Stimulated activated CD8-positive, alpha-beta memory T cell treated with anti-CD3 and anti-CD28 coated beads, Interleukin-4, amount 100 ng/mL, for 1 hour (primary cell): ENCODE measurements at places on chromosomes 13 and 19.

GRCh38 chr13:91154558-91155353, 192.7 kb upstream of the MIR17HG start:
- DNase-seq: no peak

GRCh38 chr13:94710065-94710781, 2.1 kb downstream of the SOX21 start:
- no peak for DNase-seq

DNA sequence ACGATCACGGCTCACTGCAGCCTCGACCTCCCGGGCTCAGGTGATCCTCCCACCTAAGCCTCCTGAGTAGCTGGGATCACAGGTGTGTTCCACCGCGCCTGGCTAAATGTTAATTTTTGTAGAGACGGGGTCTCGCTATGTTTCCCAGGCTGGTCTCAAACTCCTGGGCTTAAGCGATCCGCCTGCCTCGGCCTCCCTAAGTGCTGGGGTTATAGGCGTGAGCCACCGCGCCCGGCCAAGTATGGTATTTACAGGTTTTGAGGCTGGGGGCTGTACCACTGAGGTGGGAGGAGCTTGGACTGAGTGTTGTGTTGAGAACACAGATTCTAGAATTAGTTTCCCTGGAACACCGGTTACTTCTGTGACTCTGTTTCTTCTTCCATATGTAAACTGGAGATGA, 452 bp upstream of the PPM1N start:
- DNase-seq: no peak

DNA sequence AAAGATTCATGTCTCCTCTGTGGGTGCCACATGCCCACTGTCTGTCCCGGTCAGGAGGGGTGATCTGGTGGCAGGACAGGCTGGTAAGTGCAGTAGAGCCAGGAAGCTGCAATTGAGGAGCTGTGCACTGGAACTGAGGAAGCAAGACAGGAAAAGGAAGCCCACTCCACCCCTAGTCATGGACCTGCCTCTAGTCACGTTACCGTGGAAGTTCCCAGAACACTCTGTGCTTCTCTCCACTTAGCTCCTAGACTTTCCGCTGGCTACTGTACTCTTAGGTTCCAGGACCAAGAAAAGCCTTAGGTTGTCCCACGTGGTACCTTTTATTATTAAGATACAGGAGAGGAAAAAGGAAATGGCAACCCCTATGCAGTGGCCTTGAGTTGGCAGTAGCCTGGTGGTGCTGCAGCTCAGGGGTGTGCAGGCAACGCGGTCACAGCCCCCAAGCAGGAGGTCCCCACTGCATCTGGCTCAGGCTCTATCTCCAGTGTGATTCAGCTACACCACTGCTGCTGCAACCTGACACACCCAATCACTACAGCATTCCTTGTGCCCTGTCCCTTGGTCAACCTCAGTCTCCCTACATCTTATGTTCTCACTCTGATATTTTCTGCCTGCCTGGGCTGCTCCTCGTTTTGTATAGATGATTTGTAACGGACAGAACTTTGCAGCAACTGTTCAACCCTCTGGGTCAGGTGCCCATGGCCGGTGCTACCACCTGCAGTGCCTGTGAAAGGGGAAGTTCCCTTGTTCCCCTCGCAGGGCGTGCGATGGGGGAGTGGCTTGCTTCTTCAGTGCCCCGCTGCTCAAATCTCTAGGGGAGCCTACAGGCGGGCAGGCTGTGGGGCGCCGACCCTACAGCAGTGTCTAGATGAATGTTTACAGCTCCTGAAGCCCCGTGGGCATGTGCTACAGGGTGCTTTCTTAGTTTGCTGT, 24.4 kb upstream of the GPR12 start:
- DNase-seq: no peak

GRCh38 chr19:44608391-44608821, 5.0 kb upstream of the IGSF23 start:
- no peak for DNase-seq

DNA sequence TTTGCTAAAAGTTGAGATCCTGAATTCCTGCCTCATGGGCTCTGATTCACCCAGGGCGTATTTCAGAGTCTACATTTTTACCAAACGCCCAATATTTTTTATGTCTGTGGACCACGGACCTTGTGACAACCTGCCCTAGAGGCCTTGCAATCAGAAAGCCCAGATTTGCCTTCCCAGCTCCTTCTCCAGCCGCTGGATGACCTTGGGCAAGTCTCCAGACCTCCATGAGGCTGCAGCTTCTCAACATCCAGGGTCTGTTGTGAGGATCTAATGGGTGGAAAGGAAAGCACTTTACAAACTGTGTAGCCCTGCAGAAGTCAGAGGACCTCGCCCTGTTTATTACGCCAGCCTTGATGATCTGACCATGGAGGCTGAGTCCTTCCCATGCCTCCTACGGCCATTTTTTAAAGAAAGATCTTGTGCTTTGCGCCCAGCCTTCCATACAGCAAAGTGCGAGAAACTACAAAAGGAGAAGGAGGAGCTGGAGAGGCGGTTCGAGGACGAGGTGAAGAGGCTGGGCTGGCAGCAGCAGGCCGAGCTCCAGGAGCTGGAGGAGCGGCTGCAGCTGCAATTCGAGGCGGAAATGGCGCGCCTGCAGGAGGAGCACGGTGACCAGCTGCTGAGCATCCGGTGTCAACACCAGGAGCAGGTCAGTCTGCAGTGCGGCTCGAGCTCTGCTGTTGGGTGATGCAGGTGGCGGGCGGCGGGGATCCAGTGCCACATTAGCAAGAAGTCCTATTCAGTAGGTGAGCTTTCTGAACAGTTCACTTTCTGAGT, 115.6 kb downstream of the SLC7A1 start:
- DNase-seq: no peak

- DNase-seq: no peak
Measured at GRCh38 chr13:110214637-110215036, 92.3 kb downstream of the COL4A1 start.

DNA sequence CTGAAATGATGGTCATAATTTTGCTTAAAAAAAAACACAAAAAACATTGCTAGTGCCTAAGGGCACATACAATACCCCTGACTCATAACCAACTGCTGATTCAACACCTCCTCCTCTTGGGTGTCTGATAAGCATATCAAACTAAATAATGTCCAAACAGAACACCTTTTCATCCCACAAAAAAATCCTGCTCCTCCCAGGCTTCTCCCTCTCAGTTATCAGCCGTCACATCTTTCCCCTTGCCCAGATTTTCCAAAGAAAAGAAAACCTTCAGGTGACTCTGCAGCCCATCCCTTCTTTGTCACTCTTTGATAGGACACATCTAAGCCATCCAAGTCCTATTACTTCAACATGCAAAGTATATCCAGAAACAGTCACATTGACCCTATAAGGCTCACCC, 46.9 kb downstream of the ABCC4 start:
- DNase-seq: no peak

DNA sequence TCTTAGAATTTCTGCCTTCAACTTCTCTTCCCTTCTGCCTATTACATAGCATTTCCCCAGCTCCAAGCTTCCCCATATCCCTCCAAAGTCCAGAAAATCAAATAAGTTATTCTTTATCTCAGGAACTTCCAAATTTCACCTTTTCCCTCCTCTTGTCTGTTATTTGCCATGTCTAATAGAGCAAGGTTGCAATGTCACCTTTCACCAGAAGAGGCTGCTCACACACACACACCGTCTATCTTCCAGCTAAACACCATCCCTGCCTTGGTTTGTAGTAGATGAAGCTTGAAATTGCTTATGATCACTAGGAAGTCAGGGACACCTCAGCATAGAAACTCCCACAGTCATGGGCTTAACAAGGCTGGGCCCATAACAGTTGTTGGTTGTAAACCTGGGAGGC, 48.4 kb downstream of the ZNRF4 start:
- no peak for DNase-seq

DNA sequence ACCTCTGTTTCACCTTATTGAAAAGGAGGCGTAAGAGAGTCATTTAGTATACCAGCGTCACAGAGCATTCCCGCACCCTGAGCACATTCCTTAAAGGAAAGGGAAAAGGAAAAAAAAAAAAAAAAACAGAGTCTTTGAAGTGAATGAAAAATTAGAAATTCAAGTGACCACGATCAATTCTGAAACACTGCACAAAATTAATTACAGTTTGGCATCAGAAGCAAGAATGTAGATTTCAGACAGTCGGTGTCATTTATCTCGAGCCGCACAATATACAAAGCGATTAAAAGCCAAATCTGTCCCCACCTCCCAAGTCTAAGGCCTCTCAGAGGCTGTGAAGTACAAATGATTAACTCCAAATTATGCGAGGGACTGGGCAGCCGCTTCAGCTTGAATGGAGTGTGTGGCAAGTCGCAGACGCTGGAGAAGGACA, 173.7 kb upstream of the ZNF507 start:
- no peak for DNase-seq

DNA sequence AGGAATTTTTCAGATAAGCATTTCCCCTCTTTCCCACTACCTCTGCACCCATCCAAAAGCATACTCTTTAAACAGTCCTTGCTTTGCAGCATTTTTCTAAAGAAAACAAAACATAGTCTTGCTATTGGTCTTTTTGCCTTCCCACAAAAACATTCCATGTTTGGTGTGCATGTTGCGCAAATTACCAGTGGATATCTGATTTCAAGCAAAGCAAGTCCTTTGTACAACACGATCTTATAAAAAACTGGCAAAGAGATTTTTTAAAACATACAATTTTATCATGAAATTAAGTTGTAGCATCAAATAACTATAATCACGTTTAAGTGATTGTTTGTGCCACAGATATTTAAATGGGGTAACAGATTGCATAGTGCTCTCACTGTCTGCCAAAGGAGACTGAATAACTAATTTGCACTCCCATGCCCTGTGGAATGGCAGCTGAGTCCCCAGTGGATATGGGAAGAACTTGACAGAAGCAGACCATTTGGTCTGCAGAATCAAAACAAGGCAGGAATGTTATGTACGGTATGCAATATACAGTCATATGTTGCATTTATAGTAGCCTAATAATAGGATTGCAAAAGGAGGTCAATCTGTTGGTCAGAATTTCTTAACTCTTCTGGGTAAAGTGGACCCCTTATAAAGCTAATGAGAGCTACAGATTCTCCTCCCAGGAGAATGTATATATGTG, 285.7 kb downstream of the TBC1D4 start:
- no peak for DNase-seq

GRCh38 chr13:98013241-98013640, 59.8 kb downstream of the IPO5 start:
- no peak for DNase-seq

DNA sequence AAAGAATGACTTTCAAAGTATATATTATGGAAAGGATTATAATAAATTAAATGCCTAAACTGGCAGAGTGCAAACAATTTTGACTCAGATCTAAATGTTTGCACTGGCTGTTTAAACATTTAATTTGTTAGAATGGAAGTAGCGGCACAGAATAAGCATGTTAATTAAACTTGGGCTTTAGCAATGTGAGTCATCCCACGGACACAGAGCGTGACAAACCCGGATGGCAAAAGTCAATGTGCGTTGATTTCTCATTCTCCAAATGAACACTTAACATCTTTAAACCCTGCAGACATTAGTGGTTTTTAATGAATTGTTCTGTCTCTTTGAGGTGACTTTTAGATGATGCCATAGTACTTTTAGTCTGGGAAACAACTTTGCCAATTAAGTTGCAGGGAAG, 38.4 kb downstream of the PCDH8 start:
- DNase-seq: no peak
